ENCODE measurements at places on chromosomes 2 and 18.

DNA sequence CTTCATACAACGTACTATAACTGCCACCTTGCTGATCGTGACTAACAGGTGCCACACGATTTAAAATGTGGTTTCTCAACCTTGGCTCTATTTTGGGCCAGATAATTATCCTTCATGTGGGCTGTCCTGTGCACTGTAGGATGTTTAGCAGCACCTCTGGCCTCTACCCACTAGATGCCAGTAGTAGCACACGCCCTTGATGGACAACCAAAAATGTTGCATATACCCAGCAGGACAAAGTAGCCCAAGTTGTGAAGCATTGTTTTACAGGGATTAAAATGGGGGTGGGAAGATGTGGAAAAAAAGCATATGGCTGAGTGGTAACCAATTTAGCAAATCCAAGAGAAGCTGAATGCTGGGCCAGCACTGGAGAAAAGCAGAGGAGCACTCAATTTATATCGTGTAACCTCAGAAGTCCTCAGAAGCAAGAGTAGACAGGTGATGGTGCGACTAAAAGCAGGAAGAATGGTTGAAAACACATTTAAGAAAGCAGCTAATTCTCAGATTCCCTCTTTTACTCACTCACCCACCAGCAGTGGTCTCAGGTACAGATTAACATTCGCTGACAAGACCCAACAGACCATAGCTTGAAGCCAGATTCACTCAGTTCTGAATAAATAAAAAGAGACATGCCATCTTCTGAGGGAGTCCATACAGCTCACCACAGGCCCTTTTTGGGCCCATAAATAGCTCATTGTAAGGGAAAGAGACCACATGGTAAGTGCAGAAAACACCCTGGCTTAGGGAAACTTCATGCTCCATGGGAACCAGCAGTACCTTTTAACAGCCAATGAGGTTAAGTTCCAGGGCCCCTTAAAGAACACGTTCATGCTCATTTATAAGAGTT, 50.6 kb downstream of the RAPH1 start:
- DNase-seq: peak; percentile 70

DNA sequence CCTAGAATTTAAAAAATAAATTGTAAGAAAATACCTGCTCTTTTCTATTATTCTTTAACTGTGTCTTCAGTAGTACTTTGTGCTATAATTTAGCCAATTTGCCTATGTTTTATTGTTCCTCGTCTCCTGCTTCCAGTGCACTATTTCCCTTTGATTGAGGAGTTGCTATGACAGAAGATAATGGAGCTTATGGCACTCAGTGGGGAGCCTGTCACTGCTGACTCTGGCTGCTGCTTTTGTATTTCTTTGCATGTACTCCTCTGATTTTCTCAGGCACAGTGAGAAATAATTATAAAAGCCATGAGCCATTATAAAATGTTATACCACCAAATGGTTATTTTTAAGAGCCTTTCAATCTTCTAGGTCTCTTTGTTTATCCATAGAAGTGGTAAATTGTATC, 1310.8 kb upstream of the SLC39A10 start:
- DNase-seq: no peak

DNA sequence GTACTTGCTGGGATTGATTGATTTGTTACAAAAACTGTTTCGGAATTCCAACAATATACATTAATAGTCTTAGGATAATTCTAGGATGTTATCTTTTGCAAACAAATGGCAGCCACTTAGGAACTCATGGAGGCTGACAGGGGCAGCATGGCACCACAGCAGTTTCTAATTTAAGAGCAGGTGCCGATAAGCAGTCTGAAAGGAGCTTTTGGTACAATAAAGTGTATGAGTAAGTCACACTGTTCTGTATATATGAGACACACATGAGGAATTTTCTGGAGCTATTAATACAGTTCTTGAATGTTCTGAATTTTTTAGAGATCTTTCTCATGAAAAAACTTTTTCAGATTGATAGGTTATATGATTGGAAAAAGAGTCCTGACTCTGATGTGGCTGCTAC, 52.2 kb downstream of the EIF5B start:
- no peak for DNase-seq

DNA sequence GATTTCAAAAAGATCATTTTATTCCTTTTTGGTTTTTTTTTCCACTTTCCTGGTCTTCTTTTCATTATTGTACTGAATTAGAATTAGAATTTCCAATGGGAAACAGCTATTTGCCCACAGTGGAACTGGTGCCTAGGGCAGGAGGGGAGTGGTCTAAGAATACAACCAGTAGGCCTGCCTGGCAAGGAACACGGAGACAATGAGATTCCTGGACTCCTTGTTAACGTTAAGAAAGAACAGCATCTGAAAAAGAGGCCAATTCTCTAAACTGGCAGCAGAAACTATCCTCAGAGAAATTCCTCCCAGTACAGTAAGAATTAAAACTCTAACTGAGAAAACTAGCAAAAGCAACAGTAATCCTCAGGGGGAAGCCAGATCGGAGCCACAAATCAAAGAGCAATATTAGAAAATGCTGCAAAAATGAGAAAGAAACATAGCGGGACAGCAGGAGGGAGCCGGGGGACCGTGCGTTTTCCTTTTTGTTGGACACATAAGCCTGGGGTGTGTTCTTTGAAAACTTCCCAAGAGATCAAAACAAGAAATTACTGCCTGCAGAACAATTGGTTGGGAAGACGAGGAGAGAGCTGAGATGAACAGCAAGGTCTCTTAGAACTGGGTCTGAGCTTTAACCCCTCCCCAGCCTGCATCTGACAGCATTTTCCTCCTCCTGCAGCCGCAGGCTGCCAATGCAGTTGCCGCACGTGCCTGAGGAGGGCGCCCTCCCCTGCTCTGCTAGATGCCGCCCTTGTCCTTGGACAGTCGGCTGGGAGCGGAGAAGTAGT, 776.0 kb downstream of the TSN start:
- no peak for DNase-seq

DNA sequence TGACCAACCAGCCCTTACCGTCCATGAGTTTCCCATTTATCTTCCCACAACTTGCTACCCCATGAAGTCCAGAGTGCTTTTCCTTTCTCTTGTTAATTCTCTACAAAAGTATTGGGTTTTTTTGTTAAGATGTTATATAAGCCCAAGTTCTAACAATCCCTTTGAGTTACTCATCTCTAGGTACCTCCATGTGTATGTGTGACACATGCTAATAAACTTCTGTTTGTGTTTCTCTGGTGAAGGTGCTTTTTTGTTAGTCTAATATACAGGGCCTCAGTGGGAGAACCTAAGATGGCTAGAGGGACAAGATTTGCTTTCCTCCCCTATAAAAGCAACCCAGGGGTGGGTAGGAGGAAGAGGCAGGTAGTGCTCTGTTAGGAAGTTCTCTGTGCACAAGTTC, 31.8 kb upstream of the RMDN2 start:
- no peak for DNase-seq

DNA sequence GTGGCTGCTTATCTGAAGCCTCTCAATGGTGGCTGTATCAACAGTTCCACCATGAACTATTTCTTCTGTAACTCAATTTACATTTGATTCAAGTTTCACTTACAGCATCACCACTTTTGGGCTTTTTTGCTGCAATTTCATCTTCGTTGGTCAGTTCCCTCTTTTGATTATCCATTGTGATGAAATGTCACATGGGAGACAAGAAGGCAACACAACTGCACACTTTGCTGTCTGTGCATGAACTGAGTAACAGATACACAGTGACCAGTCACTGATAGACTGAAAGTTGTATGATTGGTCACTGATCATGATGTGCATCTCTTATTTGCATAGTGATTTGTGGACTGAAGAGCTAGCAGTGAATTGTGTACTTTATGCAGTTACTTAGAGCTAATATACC, 130.7 kb upstream of the RNF152 start:
- DNase-seq: no peak

DNA sequence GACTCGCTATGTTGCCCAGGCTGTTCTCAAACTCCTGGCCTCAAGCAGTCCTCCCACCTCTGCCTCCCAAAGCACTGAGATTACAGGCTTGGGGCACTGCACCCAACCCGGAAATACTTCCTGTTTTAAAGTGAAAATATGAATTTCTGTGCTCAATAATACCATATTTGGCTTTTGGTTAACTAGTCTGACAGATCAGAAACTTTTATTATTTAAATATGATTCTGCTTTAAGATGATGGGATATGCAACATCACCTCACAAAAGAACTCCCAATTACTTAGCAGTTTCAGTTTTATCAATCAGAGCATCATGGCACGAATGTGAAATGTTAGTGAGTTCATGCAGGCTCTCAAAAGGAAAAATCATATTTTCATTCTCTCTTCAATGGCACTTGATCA, 120.6 kb downstream of the PTRHD1 start:
- no peak for DNase-seq

- no peak for DNase-seq
These were observed 14.3 kb downstream of the C2orf76 start for GRCh38 chr2:119352357-119352756.

DNA sequence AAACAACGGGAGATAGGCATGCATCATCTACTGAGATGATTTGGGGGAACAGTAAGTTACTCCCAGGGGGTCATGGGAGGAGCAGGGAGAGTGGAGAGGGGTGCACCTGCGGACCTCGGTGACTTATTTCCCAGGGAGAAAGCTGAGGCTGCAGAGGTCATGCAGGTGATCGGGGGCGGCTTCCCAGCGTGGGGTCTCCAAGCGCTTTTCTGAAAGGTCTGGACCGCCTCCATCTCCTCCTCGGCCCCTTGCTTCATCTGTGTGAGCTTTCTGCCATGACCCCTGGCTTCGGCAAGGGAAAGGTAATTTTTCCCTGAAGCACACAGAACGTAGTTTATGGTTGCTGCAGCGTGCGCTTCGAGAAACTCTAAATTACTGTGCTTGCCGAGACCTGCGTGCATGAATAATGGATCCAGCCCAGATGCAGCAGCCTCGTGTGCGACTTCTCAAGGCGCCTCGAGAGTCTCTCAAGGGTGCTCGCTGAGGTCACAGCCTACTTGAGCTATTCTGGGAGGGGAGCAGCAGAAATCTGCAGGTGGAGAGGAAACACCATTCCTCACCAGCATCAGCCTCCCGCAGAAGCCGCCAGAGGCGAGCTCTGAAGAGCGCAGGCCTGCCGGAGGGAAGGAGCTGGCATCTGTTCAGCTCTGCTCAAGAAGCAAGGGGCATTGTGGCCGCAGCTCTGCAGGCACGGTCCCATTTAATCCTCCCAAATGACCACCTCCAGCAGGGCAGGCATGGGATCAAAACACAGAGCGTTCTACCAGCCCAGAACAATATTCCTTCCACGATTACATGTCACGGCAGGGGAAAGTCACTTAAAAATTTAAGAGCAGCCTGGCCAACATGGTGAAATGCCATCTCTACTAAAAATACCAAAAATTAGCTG, 308.4 kb upstream of the MYT1L start:
- DNase-seq: no peak

DNA sequence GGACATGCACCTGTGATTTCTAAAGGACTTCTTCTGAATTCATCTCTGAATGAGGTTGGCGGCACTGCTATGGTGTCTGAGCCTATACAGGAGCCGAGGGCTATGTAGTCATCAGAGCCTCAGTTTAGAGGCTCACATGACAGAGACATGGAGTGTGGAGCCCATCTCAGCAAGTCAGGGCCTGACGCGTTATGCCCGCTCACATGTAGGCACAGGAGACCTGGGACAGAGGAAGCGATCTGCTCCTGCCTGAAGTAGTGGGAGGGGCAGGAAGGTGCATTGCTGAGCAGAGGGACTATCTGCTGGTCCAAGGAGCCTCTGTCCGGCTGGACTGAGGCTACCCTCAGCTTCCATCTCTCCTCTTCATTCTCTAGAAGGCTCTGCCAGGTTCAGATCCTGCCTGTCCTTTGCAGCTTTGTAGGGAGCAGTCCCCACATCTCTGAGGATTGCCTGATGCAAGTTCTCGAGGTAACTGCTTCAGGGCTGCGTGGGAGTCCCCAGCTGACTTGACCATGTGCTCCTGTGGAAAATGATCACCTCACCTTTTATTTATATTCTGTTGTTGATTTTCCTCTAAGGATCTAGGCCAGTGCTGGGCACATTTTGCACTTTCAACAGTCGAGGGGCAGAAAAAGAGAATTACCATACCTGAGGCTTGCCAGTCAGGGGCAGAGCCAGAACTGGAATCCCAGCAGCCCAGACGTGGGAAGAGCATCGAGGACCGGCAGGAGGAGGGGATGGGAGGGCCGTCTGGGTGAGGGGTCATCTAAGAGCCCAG, 16.6 kb downstream of the KLHL29 start:
- no peak for DNase-seq

GRCh38 chr2:126932529-126932928, 33.8 kb downstream of the TEX51 start:
- DNase-seq: no peak

GRCh38 chr2:30511122-30512083, 64.4 kb downstream of the LCLAT1 start:
- no peak for DNase-seq

DNA sequence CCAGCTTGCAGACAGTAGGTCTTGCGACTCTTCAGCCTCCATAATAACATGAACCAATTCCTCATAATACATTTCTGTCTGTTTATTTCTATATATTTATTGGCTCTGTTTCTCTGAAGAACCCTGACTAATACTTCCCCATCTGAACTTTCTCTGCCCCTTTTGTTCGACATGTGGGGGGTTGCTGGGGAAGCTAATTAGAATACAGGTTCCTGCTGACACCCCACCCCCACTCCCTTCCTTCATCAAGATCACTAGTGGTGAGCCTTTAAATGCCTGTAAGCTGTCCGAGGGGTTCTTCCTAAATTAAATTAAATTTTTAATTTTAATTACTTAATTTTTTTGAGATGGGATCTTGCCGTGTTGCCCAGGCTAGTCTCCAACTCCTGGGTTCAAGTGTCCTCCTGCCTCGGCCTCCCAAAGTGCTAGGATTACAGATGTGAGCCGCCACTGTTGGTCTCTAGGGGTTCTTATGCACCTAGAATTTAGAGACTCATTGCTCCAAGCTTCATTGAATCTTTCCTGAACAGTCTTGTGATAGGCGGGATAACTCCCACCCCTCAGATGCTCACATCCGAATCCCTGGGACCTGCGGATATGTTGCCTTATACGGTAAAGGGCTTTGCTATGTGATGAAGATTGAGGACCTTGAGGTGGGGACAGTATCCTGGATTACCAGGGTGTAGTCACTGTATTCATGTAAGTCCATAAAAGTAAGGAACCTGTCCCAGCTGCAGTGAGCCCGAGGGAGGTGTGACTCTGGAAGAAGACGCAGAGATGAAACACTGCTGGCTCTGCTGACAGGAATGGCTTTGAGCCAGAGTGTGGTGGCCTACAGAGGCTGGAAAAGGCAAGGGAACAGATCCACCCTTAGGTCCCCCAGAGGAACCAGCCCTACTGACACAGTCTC, 26.2 kb downstream of the HPCAL1 start:
- no peak for DNase-seq

DNA sequence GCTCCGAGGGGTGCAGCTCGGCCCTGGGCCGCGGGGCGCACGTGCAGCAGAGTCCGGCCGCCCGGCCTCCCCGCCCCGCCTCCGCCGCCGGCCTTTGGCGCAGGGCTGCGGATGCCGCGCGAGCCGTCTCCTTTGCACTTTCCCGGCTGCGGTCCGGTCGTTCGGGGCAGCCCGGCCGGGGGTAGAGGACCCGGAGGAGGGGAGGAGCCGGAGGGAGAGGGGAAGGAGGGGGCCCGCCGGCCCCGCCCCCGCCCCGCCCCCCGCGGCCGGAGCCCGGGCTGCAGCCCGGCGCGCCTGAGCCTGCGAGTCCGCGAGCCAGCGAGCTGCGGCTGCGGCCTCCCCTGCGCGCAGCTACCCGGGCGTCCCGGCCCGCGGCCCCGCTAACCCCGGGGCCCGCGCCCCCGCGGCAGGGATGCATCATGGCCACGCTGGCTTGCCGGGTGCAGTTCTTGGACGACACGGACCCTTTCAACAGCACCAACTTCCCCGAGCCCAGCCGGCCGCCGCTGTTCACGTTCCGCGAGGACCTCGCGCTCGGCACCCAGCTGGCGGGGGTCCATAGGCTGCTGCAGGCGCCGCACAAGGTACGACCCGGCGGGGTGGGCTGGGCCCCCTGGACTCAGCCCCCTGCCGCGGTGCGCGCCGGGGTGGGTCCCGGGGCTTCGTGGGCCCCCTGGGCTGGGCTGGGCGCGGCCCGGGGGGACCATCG, at the start of gene FHOD3:
TSS of gene FHOD3 (plus strand) at position 297 of the 709 bp plus-strand sequence. CDS start at position 420, 123 bp downstream.
- no peak for DNase-seq
